ENCODE measurements at places on chromosomes 13 and 19. TPM values are rescaled to one million over a fixed set of nuclear protein-coding genes. Genes with fewer than 3 reads are reported as not detected.

The ZNF560 gene
- total RNA-seq = 0.16 TPM

- DNase-seq = no peak
These were observed 8.7 kb downstream of the SYNGR4 start for GRCh38 chr19:48372904-48373303.

DNA sequence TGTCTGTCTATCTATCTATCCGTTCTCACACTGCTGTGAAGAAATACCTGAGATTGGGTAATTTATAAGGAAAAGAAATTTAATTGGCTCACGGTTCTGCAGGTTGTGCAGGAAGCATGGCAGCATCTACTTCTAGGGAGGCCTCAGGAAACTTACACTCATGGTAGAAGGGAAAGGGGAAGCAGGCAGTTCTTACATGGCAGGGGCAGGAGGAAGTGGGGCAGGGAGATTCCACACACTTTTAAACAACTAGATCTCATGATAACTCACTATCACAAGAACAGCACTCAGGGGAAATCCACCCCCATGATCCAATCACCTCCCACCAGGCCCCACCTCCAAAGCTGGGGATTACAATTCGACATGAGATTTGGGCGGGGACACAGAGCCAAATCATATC is 105.3 kb downstream of the SLC10A2 start:
- no peak for DNase-seq

GRCh38 chr13:71591374-71591773 is 275.6 kb downstream of the DACH1 start:
- DNase-seq = no peak

The VAV1 gene
- total RNA-seq = 1.5 TPM

The SEMA6B gene
- 7.2 TPM for total RNA-seq

The ATP8A2 gene
- total RNA-seq = 0.08 TPM

- no peak for DNase-seq
These were observed 28.8 kb upstream of the RCBTB2 start for GRCh38 chr13:48561466-48562235.

DNA sequence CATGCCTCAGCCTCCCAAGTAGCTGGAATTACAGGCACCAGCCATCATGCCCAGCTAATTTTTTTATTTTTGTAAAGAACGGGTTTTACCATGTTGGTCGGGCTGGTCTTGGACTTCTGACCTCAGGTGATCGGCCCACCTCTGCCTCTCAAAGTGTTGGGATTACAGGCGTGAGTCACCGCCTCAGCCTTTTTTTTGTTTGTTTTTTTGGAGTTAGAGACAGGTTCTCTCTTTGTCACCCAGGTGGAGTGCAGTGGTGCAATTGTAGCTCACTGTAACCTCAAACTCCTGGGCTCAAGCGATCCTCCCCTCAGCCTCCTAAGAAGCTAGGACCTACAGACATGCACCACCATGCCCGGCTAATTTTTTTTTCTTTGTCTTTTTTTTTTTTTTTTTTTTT is 15.6 kb upstream of the NOTCH3 start:
- DNase-seq = no peak

Measured in cardiac septum (tissue), 1 donor.